ENCODE measurements at places on chromosomes 6 and 20.

GRCh38 chr6:33610779-33611732, 10.1 kb upstream of the ITPR3 start:
- DNase-seq: no peak

DNA sequence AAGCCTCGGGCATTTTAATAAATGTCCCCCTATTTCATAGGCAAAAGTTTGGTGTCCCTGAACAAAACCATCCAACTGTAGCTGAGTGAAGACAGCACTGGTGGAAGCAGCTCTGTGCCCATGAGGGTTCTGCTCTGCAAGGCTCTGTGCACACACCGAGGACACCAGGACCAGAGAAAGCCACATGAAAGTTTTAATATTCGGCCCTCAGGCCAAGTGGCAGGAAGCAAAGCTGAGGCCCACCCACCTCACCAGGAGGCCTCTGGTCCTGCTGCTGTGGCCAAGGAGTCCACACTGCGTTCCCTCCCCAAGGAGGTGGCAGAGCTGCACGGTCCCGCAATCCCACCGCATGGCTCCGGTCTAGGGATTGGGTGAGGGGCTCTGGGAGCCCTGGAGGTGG, 62.6 kb upstream of the RPS6KA2 start:
- DNase-seq: no peak

- DNase-seq: no peak
Measured at GRCh38 chr20:47675190-47676142, 109.8 kb downstream of the SULF2 start.

GRCh38 chr6:75429061-75429703, 64.4 kb downstream of the FILIP1 start:
- DNase-seq: no peak

GRCh38 chr6:33490198-33490597, 35.8 kb downstream of the ZBTB9 start:
- no peak for DNase-seq

- DNase-seq: no peak
Measured at GRCh38 chr6:117531346-117531745, 48.9 kb downstream of the DCBLD1 start.

GRCh38 chr20:45282700-45283550, 23.7 kb upstream of the RBPJL start:
- no peak for DNase-seq

DNA sequence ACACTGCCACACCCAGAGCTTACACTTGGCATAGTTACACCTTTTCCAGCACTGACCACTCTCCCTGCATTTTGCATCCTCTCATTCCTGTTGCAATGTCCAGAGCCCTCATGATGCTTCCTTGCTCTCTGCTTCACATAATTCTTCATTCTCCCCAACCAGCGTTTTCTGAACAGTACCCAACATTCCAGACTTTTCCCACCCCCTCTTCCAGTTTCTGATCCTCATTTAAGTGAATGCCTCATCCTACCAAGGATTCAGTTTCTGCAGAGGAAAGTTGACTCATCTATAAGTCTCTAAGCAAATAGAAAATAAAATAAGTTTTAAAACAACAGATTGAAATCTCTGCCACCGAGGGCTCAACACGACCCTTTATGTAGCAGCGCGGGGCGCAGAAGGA, 321.3 kb upstream of the TCF21 start:
- DNase-seq: no peak

DNA sequence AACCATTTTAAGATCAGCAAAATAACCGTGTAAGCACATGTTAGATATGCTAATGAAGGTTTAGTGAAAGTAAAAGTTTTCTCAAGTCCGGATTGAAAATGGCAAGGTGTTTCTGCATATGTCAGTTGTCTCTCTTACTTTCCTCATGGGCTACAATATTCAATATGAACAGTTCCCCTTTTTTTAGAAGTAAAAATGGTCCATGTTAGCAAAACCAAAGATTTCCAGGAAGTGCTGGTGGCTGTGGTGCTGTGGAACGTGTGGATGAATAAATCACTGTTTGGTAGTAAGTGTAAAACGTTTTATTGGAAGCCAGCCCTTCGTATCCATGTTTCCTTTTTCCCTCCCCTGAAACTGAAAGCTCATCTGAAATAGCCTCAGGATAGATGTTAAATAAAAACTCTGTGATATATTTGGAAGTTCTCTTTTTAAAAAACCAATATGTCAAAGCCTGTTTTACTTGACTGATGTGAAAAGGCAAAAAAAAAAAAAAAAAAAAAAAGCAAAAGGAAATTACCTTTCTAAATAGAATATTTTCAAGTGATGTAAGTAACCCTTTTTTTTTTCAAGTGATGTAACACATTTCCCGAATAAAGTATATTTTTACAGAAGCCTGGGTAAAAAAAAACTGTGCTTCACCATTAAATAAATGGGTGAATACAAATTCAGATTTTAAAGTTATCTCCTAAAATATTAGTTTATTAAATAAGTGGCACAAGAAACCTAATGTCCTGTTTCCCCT, 41.9 kb downstream of the PLEKHG1 start:
- DNase-seq: no peak

- DNase-seq: no peak
Measured at GRCh38 chr6:146331013-146331412, 212.6 kb upstream of the RAB32 start.

GRCh38 chr6:90274451-90275030, 22.1 kb downstream of the BACH2 start:
- DNase-seq: peak; percentile 74

- DNase-seq: no peak
Measured at GRCh38 chr20:33472868-33473435, 16.9 kb upstream of the CBFA2T2 start.

GRCh38 chr6:109397020-109397419, 14.8 kb upstream of the CD164 start:
- no peak for DNase-seq

- no peak for DNase-seq
Measured at GRCh38 chr6:101110814-101111213, 229.7 kb upstream of the ASCC3 start.

DNA sequence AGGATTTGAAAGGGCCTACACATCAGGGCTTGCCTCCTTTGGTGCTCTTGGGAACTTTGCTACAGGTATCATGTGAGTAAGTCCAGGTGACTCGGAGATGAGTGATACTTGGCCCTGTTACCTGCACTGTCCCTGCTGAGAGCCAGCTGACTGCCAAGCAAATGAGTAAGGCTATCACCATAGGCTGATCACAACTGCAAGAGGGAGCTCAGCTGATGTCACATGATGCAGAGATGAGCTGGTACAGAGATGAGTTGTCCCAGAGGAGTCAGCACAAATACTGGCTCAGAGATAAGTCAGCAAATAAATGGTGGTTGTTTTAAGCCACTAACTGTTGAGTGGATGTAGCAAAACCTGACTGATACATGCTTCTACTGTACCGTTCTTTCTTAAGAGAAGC, 41.4 kb downstream of the LAMP5 start:
- no peak for DNase-seq

- no peak for DNase-seq
Measured at GRCh38 chr6:152634773-152635172, 2.4 kb downstream of the SYNE1 start.

DNA sequence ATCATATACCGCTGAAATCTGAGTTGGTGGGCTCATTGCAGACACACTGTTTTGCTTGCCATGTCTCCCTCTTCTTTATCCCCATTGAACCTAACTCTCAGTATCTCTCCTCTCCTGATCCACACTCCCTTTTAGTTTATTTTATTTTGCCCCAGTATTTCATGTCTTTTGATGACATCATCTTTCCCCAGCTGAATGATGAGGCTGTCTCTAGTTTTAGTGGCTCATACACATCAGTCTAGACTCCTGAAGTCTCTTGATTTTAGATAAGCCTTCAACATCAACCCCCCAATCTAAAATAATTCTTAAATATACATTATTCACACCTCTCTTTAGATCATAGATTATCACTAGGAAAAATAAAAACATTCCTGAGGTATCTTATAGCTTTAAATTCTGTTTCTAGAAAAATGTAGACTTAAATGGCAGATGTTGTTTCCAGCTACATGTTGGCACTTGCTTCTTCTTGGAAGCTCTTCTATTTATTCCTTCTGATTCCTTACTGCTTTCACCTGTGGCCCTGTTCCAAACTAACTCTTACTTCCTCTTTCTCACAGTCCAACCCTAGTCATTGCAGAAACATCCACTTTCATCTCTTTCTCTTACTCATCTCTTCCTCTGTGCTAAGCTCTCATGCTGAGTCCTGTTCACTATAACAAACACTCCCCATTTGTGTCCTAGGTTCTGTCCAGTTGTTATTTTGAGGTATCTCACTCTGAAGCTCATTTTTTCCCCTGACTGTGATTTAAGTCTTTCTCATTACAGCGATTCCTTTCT, 191.9 kb upstream of the SLC35B3 start:
- DNase-seq: no peak

- DNase-seq: no peak
Measured at GRCh38 chr20:62995898-62996595, 10.7 kb downstream of the BHLHE23 start.

- DNase-seq: no peak
Measured at GRCh38 chr6:41546866-41547798, 951 bp downstream of the FOXP4 start.

DNA sequence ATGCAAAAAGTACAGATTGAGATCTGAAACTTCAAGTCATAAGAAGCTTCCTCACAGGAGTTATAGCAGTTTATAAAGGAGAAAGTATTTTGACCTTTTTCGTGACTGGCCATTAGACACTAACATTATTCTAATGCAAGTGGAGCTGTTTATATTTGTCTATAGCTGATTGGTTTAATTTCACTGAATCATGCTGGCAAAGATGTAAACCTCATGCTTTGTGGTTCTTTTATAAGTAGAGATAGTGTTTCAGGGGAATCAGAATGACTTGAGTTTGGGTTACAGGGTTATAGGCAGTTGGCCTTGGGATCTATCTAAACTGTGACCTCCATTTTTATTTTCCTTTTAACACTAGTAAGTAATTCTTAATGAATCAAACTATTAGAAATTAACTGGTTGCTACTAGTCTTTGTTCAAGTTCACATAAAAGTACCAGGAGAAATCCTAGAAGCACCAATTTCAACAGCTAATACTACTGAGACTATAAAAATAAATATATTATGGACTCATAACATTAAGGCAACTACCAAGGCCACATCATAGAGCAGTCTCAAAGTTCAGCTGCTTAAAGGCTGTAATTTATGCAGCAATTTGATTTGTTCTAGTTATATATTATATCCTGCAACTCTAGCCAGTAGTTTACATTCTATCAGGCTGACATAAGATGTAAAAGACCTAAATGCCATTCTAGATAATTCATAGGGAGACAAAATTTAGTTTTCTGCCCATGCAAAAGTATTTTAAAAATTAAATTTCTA, 94.0 kb downstream of the RNGTT start:
- no peak for DNase-seq

GRCh38 chr20:38435555-38435939, 419 bp upstream of the SNHG17 start:
- DNase-seq: no peak

DNA sequence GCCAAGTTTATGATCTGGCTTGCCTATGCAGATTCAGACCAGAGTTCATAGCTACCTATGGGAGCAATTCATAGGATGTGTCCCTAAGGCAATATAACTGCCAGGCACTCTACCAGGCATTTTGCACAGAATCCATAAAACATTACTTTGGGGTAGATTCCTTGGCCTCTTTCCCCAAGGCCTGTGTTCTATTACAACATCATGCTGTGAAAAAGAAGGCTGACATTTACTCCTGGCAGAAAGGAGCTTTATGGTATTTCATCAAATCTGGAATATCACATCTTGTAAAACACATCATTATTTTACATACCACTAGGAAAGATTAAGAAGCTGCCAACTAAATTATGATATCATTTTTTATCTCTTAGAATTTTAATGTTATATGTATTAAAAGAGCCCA, 287.0 kb upstream of the MARCKS start:
- no peak for DNase-seq

GRCh38 chr20:61937146-61937962, 128.3 kb downstream of the TAF4 start:
- DNase-seq: no peak

DNA sequence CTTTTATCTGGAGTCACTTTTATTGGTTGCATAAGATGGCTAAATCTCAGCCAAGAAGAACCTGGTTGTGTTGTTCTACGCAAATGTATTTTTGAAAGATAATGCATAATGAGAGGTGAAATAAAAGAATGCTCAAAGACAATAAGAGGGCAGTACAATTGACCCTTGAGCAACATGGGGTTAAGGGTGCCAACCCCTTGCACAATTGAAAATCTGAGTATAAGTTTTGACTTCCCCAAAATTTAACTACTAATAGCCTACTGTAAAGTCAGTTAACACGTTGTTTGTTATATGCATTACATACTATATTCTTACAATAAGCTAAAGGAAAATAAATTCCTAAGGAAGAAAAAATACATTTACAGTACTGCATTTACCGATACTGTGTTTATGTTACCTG, 5.9 kb downstream of the RNF146 start:
- no peak for DNase-seq

- no peak for DNase-seq
Measured at GRCh38 chr6:53730767-53731166, 64.0 kb upstream of the LRRC1 start.

- DNase-seq: no peak
Measured at GRCh38 chr6:163530406-163530805, 115.9 kb downstream of the QKI start.

- DNase-seq: no peak
Measured at GRCh38 chr6:84805145-84805544, 40.7 kb upstream of the TBX18 start.

GRCh38 chr6:136387316-136387715, 97.7 kb upstream of the BCLAF1 start:
- DNase-seq: no peak

DNA sequence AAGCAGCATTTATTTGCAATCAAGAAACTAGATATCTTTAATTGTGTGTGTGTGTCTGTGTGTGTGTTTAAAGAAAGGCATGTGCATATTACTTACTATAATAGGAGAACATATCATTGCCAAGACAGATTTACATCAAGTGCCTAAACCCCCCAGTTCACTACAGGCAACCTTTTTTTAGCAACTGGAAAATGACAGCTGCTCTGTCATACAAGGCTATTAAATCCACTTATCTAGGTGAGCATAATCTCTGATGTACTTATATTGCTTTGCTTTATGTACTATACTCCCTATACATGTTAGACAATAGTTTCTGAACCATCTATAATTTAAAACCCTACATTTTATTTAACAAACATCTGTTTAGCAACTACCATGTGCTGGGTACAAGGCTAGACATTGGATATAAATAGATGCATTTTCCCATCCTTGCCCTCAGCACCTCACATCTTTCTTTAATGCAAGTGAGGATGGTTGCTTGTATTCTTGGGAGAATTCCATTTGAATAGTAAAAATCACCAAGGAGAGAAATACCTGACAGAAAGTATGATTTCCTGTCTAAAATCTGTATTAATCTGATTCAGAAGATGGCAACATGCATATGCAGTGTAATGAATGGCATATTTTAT, 398.3 kb downstream of the LAMA2 start:
- DNase-seq: no peak

GRCh38 chr6:105603788-105604586, 201.1 kb upstream of the PREP start:
- DNase-seq: no peak

GRCh38 chr6:41228616-41229015, 467 bp downstream of the TREML4 start:
- DNase-seq: no peak

All from stimulated activated CD8-positive, alpha-beta memory T cell treated with anti-CD3 and anti-CD28 coated beads, Interleukin-7, amount 100 ng/mL, for 1 hour (primary cell).